ENCODE measurements at places on chromosomes 5 and 9.
A peak's percentile ranks its signal among the peaks of the same experiment; 100 is the strongest.

GRCh38 chr5:175629261-175629660 is 28.6 kb upstream of the HRH2 start:
- DNase-seq = no peak

GRCh38 chr9:128713941-128714573 is 9.9 kb downstream of the ZDHHC12 start:
- DNase-seq = no peak

DNA sequence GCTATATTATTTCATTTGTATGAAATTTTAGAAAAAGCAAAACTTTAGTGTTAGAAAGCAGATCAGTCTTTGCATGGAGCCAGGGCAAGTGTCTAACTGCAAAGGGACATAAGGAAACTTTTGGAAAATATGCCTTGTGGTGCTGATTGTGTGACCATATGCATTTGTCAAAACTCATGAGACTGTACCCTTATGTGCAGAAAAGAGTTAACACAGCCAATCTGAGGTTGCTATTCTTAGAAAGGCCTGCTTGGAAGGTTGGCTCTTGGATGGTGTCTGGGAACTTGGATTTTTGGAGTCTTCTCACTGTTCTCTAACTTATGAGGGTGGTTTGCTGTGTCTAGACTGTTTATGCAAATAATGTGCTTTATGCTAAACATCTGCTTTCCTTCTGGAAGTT is 76.6 kb downstream of the SNX18 start:
- no peak for DNase-seq

- DNase-seq = peak; percentile 19
These were observed 20.9 kb upstream of the ADAM19 start for GRCh38 chr5:157596487-157596886.

GRCh38 chr9:131227112-131227958 is 49.0 kb downstream of the FAM78A start:
- no peak for DNase-seq

- DNase-seq = no peak
These were observed 156.6 kb downstream of the MPDZ start for GRCh38 chr9:13122756-13123369.

DNA sequence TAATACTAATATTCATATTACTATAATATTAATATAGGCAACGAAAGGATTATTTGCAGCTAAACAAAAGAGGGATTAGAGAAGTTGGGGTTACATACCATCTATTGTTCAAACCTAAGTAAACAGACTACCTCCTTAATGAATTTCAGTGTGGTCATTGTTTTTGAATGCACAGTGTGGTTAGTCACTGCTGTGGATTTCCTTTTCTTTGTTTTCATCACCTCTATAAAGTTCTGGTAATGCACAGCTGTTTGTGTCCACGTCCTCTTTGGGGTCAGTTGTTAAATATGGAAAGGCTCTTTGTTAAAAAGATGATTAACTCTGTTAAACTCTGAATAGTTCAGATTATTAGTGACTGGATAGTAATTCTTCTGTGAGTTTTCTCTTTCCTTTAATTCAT is 233.6 kb downstream of the MAST4 start:
- DNase-seq = no peak

- no peak for DNase-seq
These were observed 47.5 kb downstream of the RASGRF2 start for GRCh38 chr5:81007637-81008027.

DNA sequence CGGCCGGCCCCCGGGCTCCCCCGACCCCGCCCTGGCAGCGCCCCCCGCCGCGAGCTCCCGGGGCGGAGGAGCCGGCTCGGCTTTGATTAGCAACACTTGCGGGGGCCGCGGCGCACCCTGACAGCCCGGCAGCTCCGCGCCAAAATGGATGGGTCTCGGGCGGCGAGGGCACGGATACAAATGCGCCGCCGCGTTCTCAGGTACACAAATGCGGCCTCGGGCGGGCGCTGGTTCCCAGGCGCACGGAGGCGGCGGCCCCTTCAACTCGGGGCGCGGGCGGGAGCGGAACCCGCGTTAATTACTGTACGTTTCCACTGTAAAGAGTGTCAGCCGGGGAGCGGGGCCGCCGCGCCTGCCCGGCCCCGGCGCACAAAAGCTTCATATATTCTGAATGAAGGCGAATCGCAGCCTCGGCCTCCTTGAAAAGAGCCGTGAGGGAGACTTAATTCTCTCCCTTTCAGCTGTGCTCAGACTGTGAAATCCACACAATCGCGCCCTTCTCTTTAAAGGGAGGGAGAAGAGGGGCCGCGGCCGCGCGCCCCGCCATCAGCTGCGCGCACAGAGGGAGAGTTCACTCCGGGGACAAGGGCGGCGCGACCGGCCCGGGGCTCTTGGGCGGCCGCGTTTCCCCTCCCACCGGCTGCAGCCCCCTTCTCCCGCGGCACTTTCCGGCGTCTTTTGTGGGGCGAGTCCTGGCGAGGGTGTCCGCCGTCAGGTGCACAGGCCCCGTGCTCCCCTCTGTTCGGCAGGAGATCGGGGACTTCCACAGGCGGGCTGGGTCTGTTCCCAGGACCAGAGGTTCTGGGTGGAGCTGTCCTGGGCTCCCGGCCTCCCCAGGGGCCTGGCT is 27.0 kb downstream of the MSX2 start:
- DNase-seq = no peak

DNA sequence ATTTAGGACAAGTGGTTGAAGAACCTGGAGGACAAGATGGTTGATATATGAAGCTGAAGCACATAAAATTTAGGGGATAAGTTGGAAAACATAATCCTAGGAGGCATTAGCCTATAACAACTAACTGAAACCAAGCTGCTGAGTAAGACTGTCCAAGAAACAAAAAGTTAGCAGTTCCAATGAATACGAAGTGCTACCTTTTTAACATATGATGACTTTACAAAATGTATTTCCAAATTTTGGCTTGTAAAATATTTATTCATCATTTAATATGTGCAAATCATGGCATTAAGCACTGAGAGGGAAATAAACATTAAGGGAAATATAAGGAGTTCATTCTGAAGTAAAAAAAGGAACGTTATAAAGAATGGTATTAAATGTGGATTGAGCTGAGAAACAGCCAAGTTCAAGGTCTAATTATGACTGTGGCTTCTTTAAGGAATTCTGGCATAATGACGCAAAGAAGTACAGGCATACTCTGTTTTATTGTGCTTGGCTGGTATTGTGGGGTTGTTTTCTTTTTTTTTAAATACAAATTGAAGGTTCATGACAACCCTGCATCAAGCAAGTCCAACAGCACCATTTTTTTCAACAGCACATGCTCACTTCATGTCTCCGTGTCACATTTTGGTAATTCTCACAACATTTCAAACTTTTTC is 7.7 kb downstream of the RAPGEF6 start:
- no peak for DNase-seq

- no peak for DNase-seq
These were observed 13.8 kb upstream of the NKD2 start for GRCh38 chr5:994821-995220.

DNA sequence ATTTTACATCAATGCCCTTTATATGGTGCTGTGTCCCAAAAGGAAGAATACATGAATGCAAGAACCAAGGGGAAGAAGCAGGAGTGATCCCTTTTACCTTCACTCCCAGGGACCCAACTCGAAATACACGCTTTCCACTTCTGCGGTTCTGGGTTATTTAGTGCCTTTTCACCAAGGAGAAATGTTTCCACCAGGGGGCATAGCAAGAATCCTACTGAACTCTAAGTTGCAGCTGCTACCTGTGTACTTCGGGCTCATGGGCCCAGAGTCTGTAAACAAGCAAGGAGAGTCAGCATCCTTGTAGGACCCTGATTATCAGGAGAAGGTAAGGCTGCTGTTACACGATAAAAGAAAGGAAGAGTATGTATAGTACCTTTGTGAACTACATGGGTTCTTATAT is 45.7 kb downstream of the DPYSL3 start:
- no peak for DNase-seq

DNA sequence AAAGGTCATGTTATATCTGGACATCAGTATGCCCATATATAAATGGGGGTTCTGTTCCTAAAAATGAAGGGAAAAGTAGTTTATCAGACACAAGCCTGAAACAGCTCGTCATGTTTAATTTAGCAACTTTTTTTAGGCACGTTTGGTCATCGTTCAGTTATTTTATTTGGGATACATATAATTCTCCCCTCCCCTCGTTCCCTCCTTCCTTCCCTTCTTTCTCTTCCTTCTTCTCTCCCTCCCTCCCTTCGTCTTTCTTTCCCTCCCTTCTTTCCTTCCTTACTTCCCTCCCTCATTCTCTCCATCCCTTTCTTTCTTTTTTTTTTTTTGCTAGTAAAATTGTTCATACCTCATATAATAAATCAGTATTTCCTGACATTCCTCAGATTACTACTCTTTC is 3.4 kb downstream of the PPWD1 start:
- DNase-seq = no peak

- no peak for DNase-seq
These were observed 94.7 kb downstream of the RICTOR start for GRCh38 chr5:38979535-38979934.

GRCh38 chr9:121218357-121219027 is 16.8 kb upstream of the RAB14 start:
- DNase-seq = no peak

All from activated T-helper 1 cell treated with anti-CD3 and anti-CD28 coated beads, Interleukin-2, amount 50 U/mL, for 16 hours (primary cell).